ENCODE measurements at places on chromosomes 12 and 14. TPM values are rescaled to one million over a fixed set of nuclear protein-coding genes. Genes with fewer than 3 reads are reported as not detected.

SELPLG gene
- polyA plus RNA-seq: 6.7 TPM

- H3K27ac ChIP-seq: no peak overlapping the region
- no peaks in the 10 kb centered on the region for H3K27me3 ChIP-seq
- no peak for DNase-seq
Observed at GRCh38 chr14:70917633-70918032, 10.4 kb downstream of the PCNX1 start.

PLBD2 gene
- polyA plus RNA-seq: 8.3 TPM

DNA sequence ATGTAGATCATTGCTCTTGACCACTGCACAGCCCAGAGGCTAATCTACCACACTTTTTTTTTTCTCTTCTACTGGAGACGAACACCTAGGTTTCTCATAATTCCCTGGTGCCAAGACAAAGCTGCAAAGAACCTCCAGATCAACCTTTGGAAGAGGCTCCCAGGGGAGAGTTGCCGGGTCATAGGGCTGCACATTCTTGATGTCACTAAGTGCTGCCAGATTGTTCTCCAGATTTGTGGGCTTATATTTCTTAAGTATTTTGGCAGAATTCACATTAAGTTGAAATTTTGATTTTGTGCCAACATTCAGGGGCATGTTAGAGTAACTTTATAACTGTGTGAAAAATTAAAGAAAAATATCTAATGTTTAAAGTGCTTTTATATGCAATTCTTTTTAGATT lies 13.5 kb upstream of the PDZRN4 start:
- H3K27me3 ChIP-seq: no peaks in the 10 kb centered on the region
- H3K27ac ChIP-seq: no peak overlapping the region
- no peaks in the 10 kb centered on the region for H3K4me1 ChIP-seq
- no peak for DNase-seq
- no peak overlapping the region for H3K4me3 ChIP-seq

DNA sequence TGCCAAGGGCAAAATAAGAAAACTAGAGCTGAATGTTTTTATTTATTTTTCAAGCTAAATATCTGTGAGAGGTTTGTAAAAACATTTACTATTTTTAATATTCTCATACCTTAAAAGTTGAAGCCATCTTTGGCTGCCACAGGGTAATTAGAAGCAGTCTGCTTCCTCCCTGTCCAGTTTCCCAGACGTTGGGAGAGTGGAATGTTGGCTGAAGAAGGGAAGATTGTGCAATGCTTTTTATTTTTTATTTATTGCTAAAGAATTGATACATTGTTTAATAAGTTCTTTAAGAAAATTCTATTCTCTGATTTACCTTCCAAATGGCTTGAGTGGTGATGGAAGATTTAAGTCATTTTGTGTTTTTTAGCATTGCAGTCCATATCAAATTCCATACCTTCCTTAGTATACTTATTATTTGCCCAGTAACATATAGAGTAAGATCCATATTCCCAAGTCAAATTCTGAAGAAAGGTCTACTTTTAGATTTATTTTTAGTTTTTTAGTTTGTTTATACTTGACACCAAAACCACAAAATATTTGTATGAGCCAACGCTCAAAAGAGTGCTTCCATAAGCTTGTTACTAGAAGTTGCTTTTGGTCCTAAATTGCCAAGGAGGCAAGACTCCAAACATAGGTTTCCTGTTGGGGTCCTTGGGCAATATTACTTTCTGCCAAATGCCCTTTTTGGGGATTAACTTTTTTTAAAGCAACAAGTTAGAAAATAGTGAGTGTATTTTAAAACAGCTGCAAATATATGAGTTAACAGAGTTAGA lies 124.0 kb upstream of the CPM start:
- no peak overlapping the region for H3K27ac ChIP-seq
- H3K4me1 ChIP-seq: peaks cover 23% of the 10 kb centered on the region
- DNase-seq: no peak
- H3K4me3 ChIP-seq: no peak overlapping the region
- no peaks in the 10 kb centered on the region for H3K36me3 ChIP-seq

TBX3 gene
- 2.3 TPM for polyA plus RNA-seq

DNA sequence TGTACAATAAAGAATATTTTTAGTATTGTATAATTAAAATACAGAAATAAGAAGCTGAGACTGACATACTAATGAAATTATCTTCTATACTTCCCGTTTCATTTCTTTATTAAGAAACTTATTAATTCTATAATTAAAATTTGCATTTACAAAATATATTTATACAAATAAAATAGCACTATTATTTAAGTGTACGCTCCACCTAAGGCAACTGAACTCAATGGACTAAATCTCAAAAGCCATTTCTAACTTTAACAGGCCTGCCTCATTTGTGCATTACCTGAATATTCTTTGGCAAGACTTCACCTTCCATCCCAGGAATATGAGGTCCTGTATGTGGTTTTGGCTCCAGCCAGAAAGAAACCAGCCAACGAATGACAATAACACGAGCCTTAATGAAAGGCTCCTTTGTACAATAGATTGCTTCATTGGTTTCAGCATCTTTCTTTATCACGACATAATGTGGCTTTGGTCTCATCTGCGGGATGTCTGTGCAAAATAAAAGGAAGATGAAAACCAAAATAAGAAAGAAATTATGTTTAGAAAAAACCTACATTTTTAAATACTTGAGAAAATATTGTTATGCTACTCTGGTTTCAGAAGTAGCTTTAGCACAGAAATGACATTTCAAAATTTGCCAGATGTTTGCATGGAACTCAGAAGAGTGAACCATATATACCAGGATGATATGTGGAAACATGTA lies 58.7 kb downstream of the RALGAPA1 start:
- peaks cover 89% of the 10 kb centered on the region for H3K36me3 ChIP-seq
- DNase-seq: no peak
- H3K27me3 ChIP-seq: no peaks in the 10 kb centered on the region
- H3K4me3 ChIP-seq: no peak overlapping the region
- H3K4me1 ChIP-seq: no peaks in the 10 kb centered on the region

IRAK3 gene
- 1.8 TPM for polyA plus RNA-seq

DNA sequence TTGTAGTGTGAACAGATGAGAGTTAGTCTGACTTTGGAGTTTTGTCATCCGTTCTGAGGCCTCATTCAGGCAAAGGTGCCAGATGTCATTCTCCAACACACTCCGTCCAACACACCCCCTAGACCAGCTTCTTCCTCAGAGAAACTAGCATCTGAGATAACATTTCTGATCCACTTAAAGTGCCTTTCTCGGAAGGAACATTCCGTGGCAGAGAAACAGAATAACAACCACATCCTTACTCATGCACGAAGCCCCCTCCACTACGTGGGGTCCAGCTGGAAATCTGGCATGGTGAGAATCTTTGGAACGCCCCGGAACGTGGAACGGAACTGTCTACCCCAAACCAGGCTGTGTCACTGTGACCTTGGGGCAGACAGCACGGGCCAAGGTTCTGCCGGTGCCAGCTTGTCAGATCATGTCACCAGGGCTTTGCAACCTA lies 17.0 kb upstream of the BCL7A start:
- H3K27me3 ChIP-seq: no peaks in the 10 kb centered on the region
- DNase-seq: no peak
- no peak overlapping the region for H3K4me3 ChIP-seq
- no peaks in the 10 kb centered on the region for H3K36me3 ChIP-seq
- no peaks in the 10 kb centered on the region for H3K4me1 ChIP-seq
- H3K27ac ChIP-seq: no peak overlapping the region

DNA sequence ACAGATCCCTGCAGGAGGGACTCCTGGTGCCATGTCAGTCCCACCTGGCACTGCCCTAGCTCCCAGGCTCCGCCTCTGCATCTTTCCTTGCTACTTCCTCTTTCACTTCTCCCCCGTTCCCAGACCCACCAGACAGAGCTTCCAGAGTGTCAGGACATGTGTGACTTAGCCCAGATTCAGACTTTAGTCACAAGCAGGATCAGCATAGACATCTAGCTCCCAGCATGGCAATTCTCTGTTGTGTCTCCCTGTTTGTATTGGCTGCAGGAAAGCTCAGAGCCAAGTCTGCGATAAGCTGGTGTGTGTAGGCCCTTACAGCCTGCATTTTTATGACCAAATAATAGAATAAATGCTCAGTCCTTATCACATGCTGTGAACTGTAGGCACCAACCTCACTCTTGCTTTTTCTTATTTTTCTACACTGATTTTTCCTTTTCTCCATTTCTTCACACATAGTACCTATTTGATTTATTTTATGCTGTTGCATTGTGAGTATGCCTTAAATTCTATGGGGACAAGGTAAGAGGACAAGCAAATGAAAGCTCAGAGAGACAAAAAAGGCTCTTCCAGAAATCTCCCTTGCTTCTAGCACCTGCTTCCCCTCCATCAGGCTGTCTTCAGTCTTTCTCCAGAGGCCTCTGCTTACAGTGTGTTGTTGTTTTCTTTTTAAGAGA lies 5.9 kb downstream of the DHRS2 start:
- no peaks in the 10 kb centered on the region for H3K36me3 ChIP-seq
- H3K27ac ChIP-seq: no peak overlapping the region
- no peak overlapping the region for H3K4me3 ChIP-seq

DNA sequence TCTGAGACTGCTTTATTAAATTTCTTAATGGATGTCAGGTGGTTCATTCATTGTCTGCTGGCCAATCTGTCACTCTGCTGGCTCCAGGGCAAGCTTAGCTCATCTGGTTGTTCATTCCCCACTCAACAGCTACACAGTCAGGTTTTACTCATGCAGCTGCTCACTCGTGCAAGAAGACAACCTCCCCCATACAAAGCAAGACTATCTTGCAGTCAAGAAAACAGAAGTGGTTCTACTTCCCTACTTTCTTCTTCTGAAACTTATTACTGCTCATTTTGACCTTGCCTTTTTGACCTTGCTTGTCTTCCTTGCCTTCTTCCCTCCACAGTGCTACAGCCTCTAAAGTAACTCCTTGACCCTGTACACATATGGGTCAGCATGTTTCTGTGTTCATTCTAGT lies 277.9 kb downstream of the SSPN start:
- no peak overlapping the region for H3K27ac ChIP-seq
- DNase-seq: no peak
- peaks cover 27% of the 10 kb centered on the region for H3K36me3 ChIP-seq
- H3K4me3 ChIP-seq: no peak overlapping the region
- H3K27me3 ChIP-seq: no peaks in the 10 kb centered on the region
